Naive thymus-derived CD8-positive, alpha-beta T cell (primary cell): ENCODE measurements at places on chromosomes 3 and 15.

GRCh38 chr15:67834581-67835296 lies 5.1 kb downstream of the RNU6-1 start:
- DNase-seq = no peak

- no peak for DNase-seq
Measured at GRCh38 chr3:29128001-29128400, 152.9 kb upstream of the RBMS3 start.

DNA sequence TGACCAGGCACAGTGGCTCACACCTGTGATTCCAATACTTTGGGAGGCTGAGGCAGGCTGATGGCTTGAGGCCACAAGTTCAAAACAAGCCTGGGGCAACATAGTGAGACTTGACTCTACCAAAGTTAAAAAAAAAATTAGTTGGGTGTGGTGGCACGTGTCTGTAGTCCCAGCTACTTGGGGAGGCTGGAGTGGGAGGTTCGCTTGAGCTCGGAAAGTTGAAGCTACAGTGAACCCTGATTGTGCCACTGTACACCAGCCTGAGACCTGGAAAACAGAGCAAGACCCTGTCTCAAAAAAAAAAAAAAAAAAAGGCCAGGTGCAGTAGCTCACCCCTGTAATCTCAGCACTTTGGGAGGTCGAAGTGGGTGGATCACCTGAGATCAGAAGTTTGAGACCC lies 3.1 kb downstream of the CDC25A start:
- no peak for DNase-seq

- no peak for DNase-seq
Measured at GRCh38 chr3:47849186-47849698, 46.3 kb downstream of the DHX30 start.

DNA sequence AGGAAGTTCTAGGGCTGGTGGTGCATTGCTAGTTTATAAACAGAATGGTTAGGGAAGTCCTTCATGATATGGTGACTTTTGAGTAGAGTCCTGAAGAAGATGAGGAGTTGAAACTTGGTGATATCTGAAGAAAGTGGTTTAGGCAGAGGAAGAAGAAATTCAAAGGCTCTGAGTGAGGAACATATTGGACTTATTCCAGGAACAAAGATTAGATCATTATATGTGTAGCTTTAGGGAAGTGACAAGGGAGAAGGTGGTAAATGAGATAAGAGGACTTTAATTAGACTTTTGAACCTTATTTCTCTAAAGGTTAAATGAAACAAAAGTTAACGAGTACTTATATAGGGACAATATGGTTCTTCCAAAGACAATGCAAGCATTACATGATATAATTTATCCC lies 286.7 kb downstream of the DOCK3 start:
- DNase-seq = no peak

DNA sequence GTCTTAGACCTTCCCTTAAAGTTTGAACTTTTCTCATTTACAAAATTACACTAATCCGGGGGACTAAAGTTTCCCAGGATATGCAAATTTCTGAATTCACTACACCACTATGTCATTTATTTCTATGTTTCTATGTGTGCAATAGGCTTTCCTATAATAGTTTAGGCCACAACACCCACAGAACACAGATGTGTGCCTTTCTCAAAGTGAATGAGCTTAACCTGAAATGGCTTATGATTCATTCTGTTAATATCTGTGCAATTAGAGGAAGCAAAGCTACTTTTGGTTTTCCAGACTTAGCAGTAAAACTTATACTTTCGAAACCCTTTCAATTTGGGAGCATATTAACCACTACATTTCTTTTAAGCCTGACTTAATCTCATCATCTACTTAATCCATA lies 748.1 kb downstream of the GBE1 start:
- DNase-seq = no peak

DNA sequence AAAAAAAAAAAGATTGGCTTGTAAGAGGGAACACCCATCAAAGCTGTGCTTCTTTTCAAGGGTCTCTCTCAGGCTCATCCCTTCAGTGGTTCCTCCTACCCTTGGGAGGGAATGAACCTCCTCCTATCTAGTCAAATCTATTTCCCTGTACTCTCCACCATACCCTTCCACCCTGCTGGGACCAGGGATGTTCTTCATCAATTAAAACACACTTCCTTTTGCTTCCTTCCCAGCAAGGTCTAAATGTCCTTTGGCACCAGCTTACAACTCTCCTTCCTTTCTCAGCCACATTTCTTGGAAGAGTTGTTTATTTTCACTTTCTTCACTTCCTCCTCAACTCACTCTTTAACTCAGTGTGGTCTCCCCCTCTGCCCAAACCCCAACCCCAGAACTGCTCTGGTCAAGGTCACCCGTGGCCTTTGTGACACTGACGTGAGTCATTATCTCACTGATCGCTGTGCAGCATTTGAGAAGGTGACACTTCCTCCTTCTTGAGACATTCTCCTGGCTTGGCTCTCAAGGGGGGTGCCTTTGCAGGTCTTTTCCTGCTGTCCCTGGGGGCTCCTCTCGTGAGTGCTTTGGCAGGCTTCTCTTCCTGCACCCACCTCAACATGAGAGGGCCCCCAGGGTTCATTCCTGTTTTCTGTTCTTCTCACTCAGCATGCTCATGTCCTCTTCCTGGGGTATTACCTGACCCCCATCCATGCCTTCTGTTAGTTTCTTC lies 210.5 kb upstream of the TLE3 start:
- no peak for DNase-seq

DNA sequence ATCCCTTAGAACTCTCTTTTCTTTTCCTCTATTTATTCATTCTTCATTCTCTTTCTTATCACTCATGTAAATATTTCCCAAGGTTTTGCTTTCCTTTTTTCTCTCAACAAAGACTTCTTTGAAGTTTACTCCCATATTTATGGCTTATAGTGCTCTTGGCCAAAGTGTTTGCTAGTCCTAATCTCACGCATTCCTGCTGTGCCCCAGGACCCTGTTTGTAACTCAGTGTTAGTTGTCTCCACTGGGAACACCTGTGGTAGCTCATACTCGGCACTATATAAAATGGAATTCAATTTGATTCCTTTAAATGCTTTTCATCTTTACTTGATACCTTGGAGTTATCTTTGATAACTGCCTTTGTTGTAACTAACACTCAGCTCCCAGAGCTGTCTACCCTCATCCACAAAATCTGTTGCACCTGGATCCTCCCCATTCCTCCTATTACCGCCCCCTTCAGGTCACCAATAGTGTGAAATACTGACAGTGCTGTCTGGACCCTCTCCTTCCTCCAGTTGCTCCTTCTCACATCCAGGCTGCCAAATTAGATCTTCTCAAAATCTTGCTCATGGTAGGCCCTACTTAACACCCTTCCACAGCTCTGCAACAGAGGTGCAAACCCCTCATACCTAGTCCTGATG lies 76.8 kb downstream of the TIGIT start:
- DNase-seq = no peak

- no peak for DNase-seq
Measured at GRCh38 chr15:99994849-99995248, 261.6 kb upstream of the LYSMD4 start.

- DNase-seq = no peak
Measured at GRCh38 chr3:181952221-181952620, 240.5 kb downstream of the SOX2 start.

DNA sequence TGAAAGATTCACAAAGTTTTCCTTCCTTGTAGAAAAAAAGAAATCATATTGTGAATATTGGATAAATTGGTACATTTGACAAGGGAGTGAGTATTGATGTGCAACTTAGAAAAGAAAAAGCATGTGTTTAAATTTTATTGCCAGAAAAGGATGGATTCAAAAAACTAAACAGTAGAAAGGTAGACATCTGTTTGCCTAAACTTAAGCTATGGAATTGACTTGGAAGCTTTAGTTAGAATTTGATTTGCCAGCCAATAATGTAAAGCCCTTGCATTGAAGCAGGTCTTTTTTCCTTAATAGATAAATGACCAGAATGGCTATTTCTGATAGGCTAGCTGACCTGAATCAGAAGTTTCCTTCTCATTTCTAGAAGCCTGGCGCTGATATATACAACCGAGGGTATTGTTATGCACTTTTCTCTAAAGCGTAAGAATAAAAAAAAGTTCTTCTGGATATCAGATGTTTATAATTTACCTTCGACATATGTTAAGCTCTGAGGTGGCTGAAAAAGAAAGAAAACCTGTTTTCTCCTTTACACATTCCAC lies 4.2 kb downstream of the RARB start:
- DNase-seq = no peak

GRCh38 chr15:35827141-35827540 lies 281.2 kb upstream of the DPH6 start:
- DNase-seq = no peak

DNA sequence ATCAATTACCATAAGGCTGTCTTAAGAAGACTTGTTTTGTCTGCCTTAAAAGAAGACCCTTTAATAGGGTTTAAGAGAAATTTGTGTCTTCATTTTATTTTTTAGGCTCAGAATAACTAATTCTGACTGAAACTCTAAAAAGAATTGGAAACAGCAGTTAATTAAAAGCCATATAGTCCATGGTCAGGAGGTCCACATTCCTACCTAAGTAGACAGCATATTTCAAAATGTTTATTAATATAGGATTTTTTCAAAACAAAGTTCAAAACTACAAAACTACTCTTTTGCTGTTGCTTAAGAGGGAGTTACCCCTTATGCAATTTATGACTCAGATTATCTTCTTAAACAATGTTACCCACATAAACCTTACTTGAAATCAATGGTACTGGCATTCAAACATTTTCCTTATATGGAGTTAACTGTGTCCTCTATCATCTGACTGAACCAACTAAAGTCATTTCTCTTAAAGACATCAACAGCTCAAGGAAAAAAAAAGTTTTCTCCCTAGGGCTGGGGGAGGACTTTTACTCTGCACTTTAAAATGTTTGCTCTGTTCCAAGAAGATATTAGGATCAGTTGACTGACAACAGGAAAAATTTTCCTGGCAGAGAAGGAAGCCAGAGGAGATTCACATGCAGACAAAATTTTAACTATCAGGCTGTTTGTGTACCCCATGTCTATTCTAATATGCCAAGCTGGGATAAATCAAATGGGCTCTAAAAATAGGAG lies 56.8 kb upstream of the NANOGP8 start:
- no peak for DNase-seq

- DNase-seq = no peak
Measured at GRCh38 chr3:7684182-7684715, 817.4 kb upstream of the LMCD1 start.

DNA sequence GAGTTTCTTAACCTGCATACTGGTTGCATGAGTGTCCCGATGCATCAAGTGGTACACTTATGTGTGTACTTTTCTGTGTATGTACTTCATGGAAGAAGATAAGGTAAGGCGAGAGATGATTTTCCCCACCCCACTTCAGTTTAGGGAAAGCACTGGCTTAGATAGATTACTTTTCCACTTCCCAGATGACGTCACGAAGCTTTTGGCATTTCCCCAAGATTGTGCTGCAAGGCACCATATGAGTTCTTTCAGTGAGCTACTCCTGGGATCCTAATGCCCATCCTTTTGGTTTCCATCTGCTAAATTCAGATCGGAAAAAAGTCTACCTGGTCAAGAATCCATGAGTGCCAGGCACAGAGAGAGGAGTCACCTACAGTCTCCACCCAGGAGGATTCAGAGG lies 4.5 kb downstream of the IL17RB start:
- no peak for DNase-seq

- DNase-seq = no peak
Measured at GRCh38 chr3:22685597-22685996, 517.5 kb upstream of the UBE2E2 start.

DNA sequence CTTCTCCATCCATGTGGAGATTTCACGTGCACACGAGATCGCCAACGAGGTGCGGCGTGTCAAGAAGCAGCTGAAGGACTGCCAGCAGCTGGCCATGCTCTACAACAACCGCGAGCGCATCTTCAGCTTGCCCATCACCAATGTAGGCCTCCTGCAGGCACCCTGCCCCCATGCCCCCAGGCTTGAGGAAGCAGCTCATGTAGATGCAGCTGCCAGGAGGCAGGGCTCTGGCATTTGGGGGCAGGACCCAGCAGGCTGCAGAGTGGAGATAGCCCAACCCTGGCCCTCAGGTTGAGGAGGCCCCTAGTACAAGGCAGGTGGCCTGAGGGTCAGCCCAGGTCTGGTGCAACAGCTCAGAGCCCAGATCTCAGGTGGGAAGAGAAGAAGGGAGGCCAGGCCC lies 36.4 kb downstream of the DNAH1 start:
- no peak for DNase-seq

DNA sequence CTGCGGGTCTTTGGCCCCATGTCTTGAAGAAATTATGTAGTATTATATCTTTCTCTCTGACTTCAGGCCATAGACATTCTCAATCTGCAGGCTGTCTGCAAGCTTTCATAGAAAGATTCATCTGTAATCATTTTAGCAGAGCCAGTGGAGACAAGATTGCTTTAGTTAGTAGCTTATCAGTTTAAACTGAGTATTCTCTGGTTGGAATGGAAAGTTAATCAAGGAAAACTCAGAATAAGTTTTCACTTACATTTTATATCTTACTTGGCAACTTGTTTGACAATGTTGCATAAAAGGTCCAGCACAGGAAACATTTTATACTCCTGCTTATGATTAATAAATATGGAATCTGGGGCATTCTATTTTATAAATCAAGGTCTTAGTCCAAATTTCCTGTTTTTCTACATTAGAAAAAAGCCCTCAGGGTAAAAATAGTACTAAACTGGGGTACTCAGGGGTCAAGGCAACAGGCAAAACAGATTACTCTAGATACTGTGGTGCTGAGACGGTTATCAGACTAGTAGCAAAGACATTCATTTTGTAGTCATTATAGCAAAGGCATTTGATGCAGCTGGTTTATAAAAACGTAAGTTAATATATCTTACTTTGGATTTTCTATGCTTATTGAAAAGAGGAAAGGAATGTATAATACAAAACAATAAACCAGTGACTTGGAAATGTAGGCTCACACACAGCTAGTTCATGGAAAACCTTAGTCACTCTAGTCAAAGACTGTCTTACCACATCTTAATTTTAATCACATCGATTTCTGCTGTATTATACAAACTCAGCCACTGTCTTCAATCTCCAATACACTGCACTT lies 45.2 kb upstream of the FILIP1L start:
- no peak for DNase-seq
